Gastrocnemius medialis (tissue), 4 donors: ENCODE measurements at places on chromosomes 1 and 21.

GRCh38 chr1:109241344-109241743 lies 8.0 kb upstream of the CELSR2 start:
- no peak for DNase-seq

- DNase-seq = no peak
These were observed 2.6 kb upstream of the LAD1 start for GRCh38 chr1:201401700-201402099.

DNA sequence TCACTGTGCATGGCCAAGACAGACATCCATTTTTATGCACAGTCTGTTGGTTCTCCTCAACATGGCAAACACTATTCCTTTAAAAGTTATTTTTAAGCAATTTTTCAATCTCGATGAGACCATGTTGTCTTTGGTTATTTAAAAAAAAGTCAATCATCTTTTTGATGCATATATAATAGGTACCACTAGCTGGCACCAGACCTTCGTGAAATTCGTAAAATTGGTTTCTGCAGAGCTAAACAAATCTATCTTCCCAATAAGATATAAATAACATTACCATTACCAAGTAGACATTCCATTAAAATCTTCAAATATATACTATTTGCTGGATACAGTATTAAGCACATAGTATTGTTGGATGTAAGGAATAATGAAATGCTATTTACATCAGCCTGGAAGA lies 220.0 kb upstream of the GREM2 start:
- DNase-seq = no peak

DNA sequence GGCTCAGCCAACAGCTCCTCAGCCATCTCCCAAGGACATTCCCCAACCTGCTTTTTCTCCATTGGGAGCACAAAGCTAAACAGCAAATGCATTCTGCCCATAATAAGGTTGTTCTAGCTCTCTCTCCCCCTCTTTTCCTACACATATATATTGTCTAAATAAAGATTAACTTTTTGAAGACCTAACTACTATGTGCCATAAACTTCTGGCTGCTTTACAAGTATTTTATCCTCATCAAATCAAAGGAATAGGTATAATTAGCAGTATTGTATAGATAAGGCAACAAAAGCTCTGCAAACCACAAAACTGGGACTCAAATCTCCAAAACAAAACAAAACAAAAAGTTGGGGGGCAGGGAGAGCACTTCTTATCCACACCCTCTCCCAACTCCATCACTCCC lies 43.4 kb downstream of the TGFBR3 start:
- DNase-seq = no peak

- DNase-seq = no peak
These were observed 499.6 kb upstream of the B3GALT2 start for GRCh38 chr1:193685986-193686385.

DNA sequence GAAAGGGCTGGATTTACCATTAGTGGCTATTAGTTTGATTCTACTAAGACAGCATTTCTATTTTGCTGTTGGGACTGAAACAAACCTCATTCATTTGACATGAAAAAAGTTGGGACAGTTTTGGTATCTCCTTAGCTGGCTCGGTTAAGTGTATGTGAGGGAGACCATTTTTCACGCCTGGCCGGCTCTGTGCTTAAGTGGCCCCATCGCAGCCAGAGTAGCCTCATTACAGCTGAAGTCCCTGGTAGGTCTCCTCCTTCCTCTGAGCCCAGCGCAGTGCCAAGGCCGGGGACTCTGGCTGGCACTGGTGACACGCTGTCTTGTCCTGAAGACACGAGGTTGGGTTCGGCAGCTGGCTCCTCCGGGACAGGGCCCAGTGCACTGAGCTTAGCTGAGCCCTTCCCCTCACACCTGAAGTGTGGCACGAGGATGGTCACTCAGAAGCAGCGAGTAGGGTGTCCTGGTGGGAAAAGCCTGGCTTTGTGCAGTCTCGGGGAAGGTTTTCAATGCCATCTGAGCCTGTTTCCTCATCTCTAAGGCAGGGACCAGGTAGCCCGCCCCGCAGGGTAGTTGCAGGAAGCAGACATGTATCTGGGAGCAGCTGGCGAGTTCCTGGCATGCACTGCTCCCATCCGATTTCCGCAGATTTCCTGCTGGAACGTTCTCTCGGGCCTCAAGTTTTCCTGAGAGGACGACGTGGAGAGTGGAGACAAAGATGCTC lies 196.5 kb downstream of the DYRK1A start:
- no peak for DNase-seq

- DNase-seq = no peak
These were observed 94.4 kb upstream of the COL6A1 start for GRCh38 chr21:45887120-45887611.

DNA sequence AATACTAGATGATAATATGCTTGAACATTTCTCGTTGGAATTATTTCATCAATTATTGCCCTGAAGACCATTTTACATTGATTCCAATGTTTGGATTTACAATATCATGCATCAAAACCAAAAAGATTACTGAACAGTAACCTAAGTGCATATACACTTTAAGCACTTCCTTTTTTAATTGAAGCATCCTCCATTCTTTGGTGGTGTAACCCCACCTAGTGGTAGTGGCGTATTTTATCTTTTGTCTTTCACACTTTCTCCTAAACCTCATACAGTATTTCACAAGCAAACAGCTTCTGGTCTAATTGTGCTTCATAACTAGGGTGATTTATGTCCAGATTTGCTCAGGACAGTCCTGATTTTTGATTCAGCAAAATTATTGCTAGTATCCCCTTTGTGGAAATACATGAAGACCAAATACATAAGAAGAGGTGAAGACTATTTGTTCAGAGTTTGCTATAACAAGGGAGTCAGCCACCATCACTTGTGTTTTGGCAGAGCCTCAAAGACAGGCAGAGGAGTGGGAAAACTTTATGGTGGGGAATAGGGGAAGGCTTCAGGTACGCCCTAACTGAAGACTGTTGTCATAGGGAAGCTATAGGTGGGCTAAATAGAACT lies 3.4 kb upstream of the NVL start:
- DNase-seq = no peak

DNA sequence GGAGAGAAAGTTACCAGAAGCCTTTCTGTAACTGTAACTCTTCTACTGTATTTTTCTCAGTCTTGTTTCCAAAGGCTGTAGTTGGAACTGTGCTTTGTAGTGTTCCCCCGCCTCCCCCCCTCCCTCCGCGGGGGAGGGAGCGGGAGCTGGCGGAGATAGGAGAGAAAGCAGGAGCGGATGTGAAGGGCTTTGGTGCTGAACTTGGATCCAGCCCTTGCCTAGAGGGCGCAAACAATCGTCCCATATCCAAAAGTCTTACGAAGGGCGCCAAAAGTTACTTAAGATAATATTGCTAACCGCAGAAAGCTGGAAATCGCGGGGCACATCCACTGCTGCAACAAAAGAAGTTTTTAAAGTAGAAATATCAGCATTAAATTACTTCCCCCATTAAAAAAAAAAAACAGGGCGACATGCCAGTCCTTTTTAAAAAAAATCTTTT lies 2.4 kb upstream of the NFIA start:
- peak; percentile 76 for DNase-seq

GRCh38 chr1:150186789-150187559 lies 37.3 kb downstream of the PLEKHO1 start:
- no peak for DNase-seq

- no peak for DNase-seq
These were observed 31.4 kb upstream of the S1PR1 start for GRCh38 chr1:101205457-101205856.

GRCh38 chr1:112510340-112510739 lies 1.6 kb downstream of the WNT2B start:
- DNase-seq = no peak

DNA sequence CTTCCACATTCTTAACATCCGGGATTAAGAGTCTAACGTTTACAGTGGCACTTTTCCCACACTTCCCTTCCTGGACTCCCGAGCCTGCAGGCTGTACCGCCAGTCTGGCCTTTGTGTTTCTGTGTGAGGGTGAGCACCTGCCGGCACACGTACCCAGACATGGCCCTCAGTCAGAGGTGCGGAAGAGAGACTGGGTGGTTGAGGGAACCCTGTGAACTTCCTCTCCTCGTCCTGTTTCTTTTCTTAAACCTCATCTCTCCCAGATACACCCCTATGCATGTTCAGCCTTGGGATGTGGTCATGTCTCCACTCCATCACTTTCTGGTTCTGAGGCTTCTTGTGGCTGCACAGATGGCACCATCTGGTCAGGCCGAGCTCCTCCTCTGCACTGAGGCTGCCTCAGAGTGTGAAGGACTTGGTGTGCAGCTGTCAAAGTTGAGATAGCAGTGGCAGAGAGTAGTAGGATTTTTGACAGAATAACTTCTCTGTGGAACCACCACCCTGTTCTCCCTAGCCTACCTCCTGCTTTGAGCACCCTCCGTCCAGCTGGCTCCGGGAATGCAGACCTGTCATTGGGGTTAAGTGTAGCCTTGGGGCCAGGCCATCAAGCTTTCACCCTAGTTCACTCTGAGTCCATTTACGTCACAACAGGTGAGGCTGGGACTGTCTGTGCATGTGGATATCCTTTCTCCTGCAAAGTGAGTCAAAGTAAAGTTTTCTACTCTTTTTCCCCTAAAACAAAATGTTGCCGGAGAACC lies 31.4 kb downstream of the VASH2 start:
- DNase-seq = no peak

GRCh38 chr21:43280949-43281633 lies 112.3 kb downstream of the CRYAA start:
- no peak for DNase-seq

DNA sequence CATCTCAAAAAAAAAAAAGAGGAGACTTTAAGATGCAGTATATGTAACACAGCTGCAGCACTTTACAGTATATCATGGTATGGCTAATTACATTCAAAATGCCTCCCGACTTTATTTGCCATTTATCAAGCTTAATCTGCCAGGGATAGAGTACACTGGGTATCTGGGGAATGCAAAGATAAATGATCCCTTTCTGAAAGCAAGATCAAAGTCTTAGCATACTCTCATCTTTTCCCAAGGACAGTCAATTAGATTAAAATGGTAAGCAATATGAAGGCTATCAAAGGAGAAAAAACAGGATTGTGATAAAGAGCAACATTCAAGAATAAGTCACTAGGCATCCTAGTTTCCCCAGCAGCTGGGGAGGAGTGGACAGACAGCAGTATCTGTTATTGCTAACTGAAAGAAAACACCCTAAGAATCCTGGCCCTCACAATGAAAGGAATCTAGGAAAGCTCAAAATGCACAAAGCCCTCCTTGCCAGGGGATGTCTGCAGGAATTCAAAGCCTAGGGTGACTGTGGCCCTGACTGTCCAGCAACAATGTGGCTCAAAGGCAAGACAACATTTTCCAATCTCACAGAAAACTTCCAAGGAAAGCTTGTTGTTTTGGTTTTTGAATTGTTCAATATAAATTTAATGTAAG lies 56.7 kb upstream of the RAP1GAP start:
- DNase-seq = no peak

GRCh38 chr1:245611251-245611650 lies 456.5 kb downstream of the KIF26B start:
- DNase-seq = no peak

- no peak for DNase-seq
These were observed 4.0 kb downstream of the SOX13 start for GRCh38 chr1:204076891-204077290.

GRCh38 chr1:99745061-99745460 lies 21.4 kb downstream of the FRRS1 start:
- DNase-seq = no peak

DNA sequence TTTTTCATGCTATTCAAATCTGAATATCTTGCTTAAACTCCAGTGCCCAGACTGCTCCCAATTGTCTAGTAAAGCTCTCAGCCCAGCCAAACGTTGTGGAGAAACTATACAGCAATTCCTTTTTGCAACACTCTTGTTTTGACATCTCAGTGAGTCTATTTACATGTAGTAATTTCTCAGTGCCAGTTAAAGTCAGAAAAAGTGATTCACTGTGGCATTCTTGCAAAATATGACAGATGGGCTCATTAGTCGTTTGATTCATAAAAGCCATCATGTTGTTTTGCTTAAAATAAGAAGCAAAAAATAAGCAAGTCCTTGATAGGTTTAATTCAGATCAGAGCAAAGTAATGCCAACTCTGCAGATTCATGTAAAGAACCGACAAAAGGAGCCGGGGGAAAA lies 20.7 kb upstream of the TMPRSS15 start:
- DNase-seq = no peak

DNA sequence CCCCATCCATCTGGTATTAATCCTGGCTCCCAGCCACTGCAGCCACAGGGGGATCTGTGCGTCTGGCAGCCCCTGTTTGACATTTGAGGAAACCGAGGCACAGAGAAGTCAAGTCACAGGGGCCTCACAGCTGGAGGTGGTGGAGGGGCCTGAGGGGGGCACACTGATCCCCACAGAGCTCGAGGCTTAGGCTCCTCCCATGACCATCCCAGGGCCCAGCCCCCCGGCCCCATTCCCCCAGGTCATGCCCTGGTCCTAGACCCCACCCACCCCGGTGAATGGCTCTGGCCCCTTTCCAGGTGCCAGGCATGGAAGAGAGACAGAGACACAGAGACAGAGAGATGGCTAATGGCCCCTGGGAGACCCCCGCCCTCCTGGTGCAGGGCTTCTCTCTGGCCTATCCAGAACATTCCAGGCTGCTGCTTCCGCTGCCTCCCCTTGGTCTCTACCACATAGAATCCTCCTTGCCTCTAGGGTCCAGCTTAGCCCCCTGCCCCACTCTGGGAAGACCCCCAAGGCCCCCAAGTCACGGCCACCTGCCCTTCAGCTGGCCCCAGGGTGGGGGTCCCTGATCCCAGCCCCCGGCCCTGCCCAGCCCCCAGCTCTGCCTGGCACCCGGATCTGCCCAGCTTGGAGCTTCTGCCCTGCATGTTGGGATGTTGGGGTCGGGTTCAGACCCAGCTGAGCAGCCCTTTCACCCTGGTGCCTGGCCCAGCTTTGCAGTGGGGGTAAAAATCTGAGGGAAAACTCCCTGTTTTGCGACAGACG lies 29.2 kb upstream of the LRRC3 start:
- DNase-seq = peak; percentile 7

GRCh38 chr1:55447488-55447887 lies 232.3 kb upstream of the USP24 start:
- no peak for DNase-seq

DNA sequence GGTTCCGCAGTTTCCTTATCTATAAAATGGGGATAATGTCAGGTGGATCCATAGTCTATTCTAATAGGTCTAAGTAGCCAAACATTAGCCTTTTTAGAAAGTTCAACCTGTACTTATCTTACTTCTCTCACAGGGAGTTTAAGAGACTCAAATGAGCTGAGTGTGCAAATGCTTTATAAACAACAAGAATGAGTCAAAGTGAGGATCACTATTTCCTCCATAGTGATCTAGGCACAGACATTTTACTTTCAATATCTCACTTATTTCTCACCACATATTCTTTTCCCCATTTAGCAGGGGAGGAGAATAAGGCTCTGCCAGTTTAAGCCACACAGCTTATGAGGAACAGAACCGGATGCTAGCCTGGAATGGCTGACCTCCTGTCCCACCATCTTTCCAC lies 92.1 kb upstream of the LMO4 start:
- no peak for DNase-seq
